ENCODE measurements at places on chromosomes 11 and 22.

GRCh38 chr11:46389450-46390330 is 1.9 kb downstream of the CHRM4 start:
- peak; percentile 61 for DNase-seq

DNA sequence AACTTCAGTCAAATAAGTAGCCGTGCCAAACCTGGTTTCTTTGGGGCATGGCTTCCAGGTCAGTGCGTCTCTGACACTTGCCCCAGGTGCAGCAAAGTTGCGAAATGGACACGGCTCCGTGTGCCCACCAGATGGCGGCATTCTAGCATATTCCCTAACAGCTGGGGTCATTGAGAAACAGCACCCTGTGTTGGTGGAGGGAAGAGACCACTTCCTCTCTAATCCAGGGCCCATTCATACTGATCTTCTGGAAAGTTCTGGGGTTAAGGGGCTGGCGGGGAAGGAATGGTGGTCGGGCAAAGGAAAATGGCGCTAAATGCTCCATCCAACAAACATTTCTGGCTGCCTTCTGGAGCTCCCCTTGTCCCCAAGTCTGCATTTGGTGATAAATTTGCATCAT is 141.2 kb upstream of the TIMP3 start:
- DNase-seq = peak; percentile 68

GRCh38 chr11:66004186-66004585 is 1.9 kb downstream of the BANF1 start:
- DNase-seq = no peak

GRCh38 chr11:77517753-77518152 is 43.9 kb upstream of the PAK1 start:
- no peak for DNase-seq

GRCh38 chr11:75563978-75564552 is 2.0 kb downstream of the SERPINH1 start:
- peak; percentile 96 for DNase-seq

DNA sequence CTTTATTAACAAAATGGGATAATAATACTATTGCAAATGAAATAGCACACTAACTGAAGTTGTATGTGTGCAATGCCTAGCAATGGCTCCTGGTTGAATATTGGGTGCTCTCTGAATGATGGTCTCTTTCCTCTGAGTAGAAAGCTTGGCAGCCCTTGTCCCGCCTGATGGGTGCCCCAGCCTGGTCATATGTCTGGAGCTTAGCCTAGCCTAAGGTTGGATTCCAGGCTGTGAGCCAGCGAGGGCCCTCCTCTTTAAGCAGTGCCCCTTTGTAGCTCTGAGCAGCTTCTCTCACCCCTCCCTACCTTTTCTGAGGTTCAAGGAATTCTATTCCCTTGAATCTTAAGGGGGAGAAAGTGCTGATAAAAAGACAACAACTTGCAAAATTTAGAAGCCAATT is 499.9 kb downstream of the NTM start:
- no peak for DNase-seq

DNA sequence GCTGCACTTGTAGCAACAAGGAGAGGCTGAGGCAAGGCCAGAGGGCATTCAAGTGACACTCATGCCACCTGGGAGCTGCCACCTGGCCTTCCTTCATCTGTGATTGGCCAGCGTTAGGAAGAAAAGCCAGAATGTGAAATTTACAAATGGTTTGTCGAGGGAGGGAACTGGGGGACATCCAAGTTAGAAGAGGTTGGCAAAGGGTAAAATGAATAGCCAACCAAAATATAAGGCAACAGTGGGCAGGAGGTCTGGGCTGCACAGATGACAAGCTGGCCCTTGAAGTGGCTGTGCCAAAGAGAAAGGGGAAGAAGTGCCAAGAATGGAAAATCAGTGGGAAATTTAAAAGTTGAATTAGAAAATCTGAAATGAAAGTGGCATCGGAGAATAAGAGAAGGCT is 221.4 kb downstream of the C11orf91 start:
- DNase-seq = no peak

DNA sequence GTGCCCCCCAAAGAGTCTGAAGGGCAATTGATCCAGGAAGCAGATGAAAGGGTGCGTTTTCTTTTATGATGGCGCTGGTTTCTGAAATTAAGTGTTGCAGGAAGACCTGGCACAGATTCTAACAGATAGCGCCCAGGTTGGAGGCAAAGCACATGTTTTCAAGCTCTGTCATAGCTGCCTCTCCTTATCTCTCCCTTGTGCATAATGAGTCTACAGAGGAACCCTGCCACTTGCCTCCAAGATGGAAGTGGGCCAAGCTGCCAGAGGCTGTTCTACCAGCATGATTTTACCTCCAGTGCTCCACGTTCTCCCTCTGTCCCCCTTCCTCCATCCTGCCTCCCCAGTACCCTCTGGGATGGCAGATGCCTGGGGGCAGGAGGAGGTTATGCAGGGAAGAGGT is 30.0 kb upstream of the TLCD5 start:
- DNase-seq = no peak

DNA sequence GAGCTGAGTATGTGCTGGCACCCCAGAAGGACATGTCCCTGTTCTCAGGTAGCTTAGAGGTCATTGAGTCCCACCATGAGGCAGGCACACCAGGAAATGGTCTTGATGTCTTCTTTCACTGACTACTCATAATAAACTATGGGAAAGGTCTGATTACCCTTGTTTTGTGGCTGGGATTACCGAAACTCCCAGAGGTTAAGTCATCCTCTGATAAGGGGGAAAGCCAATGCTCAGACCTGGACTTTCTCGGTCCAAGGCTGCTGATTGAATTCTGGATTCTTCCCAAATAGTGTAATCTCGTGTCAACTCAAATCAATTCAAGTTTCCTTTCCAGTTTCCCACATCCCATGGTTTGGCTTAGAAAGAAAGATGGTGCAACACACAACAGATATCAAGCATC is 3.7 kb upstream of the CD44 start:
- DNase-seq = peak; percentile 47

DNA sequence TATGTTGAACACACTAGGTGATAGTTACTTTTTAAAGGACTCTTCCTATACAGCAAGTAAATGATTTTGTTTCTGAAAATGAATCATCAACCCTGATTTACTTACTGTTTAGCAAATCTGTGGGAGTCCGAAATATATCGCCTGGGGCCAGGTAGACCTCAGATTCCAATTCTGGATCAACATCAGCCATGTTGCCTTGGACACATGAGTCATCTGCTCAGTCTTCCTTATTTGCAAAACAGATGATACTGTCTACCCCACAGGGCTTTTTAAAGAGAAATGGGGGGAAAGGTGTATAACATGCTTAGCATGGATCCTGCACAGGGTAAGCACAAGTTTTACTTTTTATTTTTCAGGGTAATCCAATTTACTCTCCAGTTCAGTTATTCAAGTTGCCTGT is 324.2 kb downstream of the TENM4 start:
- DNase-seq = no peak

DNA sequence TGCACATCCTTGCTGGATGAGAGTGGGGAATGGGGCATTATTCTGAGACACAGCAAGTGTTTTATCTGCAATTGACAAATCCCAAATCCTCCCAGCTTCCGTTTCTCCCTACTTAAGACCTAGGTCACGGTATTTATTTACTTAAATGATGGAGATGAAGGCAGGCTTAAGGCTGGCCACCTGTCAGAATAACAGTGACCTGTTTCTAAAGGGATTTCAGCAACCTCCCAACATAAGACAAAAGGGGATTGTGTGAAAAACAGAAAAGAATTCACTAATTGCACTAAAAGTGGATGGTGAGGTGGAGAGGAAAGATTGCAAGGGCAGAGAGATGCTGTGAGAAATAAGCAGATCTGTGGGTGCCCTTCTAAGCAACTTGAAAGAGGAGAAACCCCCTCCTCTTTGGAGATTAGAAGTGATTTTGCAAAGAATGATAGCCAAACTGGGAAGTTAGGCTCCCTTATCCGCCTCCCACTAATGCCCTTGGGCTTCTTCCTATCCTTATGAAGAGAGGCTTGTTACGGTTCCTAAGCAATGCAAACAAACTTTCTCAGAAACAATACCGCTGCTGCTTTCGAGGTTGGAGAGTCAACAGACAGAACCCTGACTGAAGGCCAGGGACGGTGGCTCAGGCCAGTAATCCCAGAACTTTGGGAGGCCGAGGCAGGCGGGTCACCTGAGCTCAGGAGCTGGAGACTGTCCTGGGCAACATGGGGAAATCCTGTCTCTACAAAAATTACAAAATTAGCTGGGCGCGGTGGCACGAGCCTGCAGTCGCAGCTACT is 84.3 kb downstream of the ARL14EP start:
- DNase-seq = no peak

DNA sequence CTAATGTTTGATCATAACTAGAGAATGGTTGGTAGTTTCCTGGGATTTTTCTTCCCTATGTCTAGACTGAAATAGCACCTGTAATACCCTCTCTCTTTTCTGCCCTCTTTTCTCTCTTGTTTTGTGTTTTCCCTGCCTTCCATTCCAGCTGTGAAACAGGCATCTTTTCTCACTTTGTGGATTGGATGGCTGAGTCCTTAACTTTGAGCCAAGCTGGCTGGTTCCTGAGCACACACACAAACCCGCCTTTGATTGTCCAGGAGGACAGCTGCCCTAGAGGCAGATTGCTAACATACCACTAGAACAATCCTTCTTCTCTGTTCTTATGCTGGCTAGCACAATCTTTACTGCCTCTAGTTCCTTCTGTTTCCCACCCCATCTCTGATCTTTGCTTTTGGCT is 17.7 kb downstream of the CTNND1 start:
- DNase-seq = peak; percentile 34

DNA sequence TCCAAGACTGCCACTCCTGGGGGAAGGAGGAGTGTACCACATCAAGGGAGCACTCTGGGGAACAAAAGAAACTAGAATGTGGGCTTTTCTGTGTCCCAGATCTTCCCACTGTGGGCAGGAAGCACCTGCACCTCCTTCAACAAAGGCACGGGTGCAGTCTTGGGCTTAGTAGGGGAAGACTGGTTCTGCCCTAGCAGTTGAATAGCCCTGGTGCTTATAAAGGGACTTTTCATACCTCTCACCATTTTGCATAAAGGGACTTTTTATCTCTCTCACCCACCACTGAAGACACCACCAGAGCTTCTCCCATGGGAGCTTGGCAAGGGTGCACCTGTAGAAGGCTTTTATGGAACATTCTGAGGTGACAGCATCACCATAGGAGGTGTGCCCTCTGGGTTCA is 65.8 kb upstream of the MS4A8 start:
- no peak for DNase-seq

DNA sequence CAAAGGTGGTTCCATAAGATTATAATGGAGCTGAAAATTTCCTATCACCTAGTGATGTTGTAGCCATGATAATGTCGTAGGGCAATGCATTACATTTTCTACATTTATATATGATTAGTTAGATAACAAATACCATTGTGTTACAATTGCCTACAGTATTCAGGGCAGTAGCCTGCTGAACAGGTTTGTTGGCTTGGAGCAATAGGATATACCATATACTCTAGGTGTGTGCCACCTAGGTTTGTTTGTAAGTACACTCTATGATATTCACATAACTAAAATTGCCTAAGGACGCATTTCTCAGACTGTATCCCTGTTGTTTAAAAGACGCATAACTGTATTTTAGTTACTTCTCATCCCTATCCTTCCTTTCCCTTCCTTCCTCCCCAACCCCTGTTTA is 13.6 kb downstream of the PLEKHB1 start:
- no peak for DNase-seq

DNA sequence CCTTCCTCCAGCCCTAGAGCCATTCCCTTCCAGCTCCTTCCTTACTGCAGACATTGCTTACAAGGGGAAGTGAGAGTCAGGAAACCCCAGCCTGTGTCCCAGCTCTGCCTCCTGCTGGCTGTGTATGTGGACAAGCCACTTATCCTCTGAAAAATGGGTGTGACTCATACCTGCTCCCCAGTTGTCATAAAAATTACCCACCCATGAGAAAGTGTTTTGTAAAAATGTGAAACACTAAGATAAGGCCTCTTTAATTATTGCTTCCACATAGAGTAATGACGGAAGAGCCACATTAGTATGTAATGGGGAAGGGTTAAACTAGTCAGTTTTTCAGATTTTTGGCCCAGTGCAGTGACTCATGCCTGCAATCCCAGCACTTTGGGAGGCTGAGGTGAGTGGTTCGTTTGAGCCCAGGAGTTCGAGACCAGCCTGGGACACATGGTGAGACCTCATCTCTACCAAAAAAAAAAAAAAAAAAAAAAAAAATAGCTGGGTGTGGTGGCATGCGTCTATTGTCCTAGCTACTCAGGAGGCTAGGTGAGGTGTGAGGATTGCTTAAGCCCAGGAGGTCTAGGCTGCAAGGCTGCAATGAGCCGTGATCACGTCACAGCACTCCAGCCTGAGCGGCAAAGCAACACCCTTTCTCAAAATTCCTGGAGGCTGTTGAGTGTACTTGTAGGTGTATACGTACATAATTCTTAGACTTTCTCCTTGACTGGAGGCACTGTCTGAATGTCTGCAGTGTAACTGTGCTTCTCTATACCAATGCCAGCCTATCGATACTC is 84.9 kb downstream of the CTTN start:
- no peak for DNase-seq

GRCh38 chr11:66322732-66323427 is 6.0 kb upstream of the CD248 start:
- no peak for DNase-seq

DNA sequence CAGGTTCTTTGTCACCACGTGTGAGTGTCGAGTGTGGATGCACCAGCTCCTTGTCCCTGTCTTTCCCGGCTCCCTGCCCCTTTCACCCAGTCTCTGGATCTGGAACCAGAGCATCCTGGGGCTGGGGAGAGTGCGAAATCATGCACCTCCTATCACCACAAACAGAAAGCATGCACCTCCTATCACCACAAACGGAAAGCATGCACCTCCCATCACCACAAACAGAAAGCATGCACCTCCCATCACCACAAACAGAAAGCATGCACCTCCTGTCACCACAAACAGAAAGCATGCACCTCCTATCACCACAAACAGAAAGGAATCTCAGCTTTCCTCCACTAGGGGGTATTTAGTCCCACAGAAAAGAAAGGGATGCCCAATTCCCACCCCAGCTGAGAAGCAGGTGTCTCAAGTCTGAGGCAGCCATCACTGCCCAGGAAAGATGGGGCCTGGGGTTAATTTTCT is 5.9 kb upstream of the GLB1L3 start:
- no peak for DNase-seq

GRCh38 chr11:134949121-134950090 is 537.4 kb upstream of the B3GAT1 start:
- peak; percentile 96 for DNase-seq

GRCh38 chr22:37284805-37285355 is 2.6 kb downstream of the CYTH4 start:
- DNase-seq = no peak

GRCh38 chr11:10899121-10899830 is 41.4 kb upstream of the ZBED5 start:
- no peak for DNase-seq

DNA sequence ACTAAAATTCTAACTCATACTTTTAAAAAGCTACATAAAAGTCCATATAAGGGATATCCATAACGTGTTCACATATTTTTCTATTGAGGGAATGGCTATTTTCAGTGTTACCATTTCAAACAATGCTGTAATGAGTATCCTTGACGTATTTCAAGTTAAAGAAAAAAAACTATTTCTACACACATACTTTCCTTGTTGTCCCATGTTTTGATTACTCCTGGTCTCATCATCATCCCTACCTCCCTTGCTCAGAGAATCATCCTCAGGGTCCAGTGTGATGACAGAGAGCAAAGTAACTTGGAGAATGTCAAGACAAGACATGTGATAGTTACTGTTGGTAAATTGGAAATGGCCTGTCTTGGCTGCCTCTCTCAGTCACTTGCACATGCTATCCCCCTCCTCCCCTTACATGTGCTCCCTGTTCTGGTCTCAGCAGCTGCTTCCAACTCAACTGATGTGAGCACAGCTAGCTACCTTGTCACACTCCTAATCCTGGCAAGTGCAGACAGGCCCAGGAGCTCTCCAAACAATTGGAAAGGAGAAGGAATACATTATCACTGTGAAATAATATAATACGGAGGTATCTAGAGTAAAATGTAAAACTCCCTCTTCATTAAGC is 21.8 kb downstream of the NUMA1 start:
- peak; percentile 82 for DNase-seq

Data from fibroblast of skin of scalp (primary cell).